HAP-1 (cell line): ENCODE measurements at places on chromosomes 2 and 18.

GRCh38 chr2:129936334-129936934 is 43.0 kb upstream of the RAB6C start:
- DNase-seq, result no peak

DNA sequence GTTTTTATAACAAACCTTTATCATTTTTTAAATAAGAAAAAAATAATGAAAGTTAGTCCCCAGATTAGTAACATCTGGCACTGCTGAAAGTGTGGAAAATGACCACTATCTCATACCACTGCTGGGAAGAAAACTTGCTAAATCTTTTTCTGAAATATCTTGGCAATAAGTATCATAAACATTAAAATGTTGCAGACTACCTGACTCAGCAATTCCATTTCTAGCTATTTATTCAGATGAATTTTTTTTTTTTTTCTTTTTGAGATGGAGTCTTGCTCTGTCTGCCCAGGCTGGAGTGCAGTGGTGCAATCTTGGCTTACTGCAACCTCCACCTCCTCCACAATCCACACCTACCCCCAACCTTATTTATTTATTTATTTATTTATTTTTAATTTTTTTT is 35.3 kb upstream of the SOS1 start:
- DNase-seq, result no peak

GRCh38 chr2:111617299-111618225 is 266.4 kb downstream of the ANAPC1 start:
- DNase-seq, result no peak

DNA sequence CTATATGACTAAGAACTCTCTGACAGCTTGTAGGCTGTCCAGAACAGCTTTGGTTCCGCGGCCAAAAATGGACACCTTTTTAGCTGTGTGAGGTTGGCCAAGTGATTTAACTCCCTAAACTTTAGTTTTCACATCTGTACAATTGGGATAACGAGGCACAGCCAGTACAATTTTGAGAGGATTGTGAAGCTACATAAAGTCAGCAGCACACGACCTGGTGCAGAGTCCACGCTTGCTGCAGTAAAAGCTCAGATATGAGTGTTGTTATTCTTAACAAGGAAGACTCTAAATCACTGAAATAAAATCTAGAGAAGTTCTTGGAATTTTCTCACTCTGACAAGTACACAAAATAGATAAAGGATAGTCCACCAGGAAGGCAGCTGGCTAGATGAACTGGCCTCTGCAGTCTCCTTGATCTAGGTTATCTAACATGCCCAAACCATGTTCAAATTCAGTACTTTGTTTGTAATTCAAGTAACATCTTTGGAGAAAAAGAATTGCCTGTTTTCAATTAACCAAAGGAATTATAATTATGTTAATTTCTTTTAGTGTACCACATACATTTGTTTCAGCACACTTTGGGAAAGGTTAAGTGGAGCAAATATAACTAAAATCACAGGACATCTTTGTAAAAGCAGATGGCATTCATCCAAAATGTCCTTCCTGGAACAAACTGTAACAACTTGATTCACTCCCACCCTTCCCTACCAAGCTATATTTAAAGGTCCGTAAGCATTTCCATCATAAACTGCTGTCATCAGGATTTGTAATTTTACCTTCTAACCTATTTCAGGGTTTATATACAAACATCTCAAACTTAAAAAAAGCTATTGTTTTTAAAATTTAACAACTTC is 201.7 kb upstream of the STK17B start:
- no peak for DNase-seq

DNA sequence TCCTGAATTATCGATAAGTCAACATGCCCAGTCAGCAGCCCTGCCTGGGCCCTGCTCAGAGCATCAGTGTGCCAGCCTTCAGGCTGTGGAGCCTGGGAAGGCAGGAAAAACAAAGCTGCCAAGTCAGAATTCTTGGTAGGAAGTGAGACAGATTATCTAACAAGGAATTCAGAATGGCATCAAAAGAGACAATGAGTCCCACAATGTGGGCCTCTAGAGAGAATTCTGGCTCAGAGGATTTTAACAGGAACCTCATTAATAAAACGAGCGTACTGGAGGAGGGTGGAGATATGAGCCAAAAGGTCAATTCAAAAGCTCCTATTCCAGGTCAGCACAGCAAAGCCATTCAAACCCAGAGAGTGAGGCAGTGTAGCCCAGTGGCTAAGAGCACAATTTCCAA is 327.6 kb upstream of the MMADHC start:
- no peak for DNase-seq

- peak; percentile 81 for DNase-seq
Measured at GRCh38 chr2:84904717-84905174, 710 bp upstream of the TMSB10 start.

GRCh38 chr2:241553981-241554380 is 4.6 kb upstream of the BOK start:
- DNase-seq, result no peak

DNA sequence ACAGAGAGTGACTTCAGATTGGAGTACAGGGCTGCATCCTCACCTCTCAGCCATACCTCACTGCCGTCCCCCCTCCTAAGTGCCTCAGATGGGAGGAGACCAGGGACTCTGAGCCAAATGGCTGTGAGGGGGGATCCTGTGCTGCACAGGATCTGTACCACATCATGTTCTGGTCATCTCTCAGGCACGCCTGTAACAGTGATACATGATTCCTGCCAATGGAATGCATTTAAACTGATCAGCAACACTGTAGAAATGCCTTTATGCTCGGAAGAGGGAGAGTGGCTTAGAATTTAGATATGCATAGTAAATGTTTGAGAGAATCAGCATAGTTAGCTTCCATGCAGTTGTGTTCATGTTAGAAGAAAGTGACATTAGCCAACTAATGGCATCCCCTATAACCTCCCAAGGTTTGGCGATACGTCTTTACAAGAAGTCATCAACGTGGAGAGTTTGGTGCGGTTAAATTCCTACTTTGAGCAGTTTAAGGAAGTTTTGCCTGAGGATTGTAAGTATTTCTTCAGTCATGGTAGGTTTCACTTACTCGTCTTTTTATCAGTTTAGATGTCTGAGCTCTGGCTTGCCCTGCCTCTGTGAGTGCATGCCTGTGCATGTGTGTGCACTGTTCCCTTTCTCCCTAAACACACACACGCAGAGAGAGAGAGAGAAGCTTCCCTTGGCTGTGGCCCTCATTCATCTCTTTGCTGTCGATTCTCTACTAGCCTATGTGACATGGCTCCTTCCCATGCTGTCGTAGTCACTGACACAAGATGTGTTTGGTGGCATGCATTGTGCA is 40.0 kb downstream of the COA5 start:
- no peak for DNase-seq
